ENCODE measurements at places on chromosomes 13 and 19.

DNA sequence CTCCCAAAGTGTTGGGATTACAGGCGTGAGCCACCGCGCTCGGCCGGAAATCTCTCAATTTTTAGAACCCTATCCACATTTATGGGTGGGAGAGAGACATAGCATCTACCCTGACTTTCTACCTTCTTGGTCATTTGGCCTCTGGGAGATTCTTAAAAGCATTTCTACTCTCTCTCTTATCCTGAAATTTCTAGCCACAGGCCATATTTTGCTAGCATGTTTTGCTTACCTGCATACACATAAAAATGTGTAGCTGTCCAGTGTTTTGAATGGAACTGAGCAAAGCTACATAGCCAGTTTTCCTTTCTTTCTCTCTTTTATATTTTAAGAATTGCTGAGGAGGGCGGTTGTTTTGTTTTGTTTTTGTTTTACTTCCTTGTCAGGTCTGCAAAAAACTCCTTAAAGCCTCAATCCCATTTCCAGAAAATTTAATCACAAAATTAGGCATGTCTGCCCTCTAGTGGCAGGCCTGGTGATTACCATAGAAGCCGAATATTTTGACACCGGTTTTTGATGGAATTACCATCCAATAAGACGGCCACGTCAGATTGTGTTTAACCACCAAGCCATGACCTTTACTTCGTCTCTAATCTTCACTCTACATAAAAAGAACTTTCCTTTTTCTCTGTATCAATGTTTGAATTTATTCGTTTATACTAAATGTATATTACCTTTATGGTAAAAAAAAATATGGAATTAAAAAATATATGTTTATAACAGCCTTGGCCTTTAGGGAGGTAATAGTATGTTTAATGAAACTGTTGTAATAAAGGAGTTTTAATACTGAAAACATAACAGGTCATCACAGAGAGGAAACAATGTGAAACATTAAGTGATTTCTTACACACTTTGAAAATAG, 34.4 kb upstream of the OXGR1 start:
- peak; percentile 47 for DNase-seq

DNA sequence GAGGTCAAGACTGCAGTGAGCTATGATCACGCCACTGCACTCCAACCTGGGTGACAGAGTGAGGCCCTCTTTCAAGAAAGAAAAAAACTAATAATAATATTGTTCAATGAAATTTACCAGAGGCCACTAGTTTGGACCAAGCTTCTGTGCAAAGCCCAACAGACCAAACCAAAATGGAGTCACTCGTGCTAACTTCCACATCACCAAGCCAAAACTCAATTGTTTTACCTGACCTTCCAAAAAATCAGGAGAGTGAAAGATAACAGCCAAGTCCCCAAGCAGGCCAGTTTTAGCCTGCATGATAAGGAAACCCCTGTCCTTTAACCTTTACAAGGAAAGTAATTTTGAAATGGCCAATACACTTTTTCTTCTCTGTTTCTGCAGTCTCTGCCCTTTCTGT, 20.0 kb downstream of the LYPD3 start:
- no peak for DNase-seq

DNA sequence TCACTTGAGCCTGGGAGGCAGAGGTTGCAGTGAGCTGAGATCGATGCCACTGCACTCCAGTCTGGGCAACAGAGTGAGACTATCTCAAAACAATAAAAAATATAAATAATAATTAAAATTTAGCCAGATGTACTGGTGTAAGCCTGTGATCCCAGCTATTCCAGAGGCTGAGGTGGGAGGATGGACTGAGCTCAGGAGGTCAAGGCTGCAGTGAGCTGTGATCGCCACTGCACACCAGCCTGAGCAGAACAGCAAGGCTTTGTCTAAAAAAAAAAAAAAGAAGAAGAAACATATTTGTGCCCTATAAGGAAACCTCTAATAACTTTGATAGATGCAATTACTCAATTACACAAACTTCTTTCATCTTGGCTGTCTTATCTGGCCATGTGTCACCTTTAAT, 52.3 kb downstream of the ABCC4 start:
- no peak for DNase-seq

DNA sequence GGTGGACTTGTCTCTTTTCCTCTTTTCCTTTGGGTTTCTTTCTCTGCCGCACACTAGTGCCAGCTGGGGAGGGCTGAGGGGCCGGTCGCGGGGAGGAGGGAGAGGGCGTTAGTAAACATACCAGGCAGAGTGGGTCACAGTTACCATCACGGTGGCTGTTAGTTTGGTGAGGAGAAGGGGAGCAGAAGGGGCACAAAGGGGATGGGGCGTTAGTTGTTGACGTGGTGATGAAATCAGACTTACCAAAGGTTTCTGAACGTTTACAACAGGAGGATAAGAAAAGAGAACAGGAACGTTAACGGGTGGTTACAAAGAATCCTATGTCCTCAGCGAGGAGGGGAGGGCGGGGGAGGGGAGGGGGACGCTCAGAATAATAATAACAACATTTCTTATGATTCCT, 77.9 kb downstream of the PTPRS start:
- no peak for DNase-seq

DNA sequence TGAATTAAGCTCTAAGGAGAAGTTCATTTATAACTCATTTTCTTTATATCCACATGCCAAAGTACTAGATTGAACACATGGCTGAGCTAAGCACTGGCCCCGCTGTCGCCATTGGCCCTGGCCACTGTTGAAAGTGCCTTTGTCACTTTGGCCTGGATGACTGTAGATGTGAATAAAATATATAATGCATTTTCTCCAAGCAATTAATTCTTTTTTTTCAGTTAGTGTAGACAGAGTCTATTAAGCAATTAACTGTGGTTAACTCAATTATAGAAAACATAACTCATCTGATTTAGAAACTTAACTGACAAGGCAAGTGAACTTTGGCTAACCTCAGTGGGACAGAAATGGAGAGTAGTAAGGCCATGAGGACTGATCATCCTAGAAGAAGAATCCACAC, 965.6 kb downstream of the EFNB2 start:
- DNase-seq = no peak

Measured in right lung (tissue), 10 donors.